EL (cell line): ENCODE measurements at places on chromosomes 12 and 14.
A peak's percentile ranks its signal among the peaks of the same experiment; 100 is the strongest.

- no peak for DNase-seq
Measured at GRCh38 chr14:69586404-69586803, 11.7 kb upstream of the CCDC177 start.

GRCh38 chr12:119460876-119461275 is 126.3 kb downstream of the CCDC60 start:
- DNase-seq = no peak

DNA sequence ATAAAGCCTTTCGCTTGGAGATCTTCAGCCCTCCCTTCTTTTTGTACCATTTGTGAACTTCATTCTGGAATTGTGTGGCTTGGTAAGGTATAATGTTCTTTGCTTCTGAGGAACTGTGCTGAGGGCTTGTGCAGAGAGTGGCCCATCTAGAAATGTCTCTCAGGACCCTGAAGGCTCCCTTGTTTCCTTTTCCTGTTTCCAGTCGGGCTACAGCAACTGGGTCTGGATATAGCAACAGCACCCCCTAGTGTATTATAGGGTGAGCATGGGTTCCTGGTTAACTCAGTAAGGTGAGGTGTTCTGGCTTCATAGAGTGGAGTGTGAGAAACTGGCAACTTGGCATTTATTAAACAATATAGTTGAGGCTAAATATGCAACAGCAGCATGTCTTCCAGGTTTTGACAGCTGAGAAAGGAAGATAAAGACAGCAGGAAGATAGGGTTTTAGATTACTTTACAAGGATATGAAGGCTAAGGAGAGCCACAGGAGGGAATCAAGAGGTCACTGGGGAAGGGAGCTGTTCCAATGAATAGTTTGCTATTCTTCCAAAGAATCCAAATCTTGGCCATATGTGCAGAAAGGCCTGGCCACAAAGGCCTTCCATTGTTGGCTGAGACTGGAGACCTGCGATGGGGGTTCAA is 49.1 kb upstream of the RNU6-8 start:
- DNase-seq = peak; percentile 71

GRCh38 chr12:14958361-14959125 is 2.9 kb downstream of the ARHGDIB start:
- DNase-seq = no peak

- peak; percentile 57 for DNase-seq
Measured at GRCh38 chr12:62438098-62438692, 28.4 kb upstream of the MON2 start.

DNA sequence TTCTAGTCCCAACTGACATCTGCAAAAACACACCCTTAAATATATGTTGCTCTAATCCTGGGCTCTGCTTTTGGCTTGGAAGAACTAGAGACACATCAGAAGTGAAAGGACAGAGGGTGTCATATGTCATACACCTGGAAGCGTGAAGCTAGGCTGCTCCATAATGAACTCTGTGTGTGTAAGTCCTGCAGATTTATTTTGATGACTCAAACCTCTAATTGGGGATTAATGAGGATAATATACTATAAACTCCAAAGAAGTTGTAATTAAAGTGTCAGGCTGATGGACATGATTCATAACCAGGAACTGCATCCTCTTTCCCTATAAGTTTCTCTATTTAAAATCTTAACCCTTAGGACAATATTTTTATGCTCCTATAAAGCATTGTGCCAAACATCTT is 4.4 kb upstream of the KCNK10 start:
- DNase-seq = no peak

DNA sequence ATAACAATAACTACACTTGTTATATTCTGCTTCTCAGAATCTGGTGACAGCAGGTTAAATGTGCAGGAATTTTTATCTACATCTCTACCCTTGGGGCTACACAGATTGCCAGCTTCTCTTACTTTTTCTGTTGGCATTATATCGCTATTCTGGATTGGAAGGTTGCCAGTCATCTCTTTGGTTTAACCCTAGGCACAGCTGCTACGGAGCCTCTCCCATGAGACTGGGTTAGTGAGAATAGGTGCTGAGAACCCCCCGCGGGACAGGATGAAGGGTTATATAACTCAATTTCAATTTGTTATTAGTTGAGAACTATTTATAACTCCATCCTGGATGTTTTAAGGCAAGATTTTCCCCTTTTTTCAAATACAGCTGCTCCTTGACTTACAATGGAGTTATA is 73.1 kb downstream of the ACADS start:
- no peak for DNase-seq

GRCh38 chr14:101404426-101405170 is 156.7 kb upstream of the DIO3 start:
- no peak for DNase-seq

- DNase-seq = no peak
Measured at GRCh38 chr14:37051680-37052079, 120.7 kb downstream of the SLC25A21 start.

DNA sequence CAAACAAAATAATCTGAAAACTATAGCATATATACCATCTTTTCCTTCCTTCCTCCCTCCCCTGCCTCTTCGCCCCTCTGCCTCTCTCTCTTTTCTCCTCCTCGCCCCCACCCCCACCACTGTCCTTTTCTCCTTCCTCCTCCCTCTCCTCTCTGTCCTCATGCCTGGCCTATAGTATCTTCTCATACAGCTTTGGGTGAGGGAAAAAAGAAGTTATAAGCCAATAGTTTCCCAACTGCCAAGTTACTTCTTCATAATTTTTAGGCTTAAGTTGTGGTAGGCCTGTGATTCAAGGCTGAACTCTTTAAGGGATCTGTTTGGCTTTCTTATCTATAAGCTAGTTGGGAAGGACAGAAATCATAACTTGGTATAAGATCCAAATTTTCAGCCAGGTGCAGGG is 9.1 kb downstream of the TMED10 start:
- DNase-seq = no peak

DNA sequence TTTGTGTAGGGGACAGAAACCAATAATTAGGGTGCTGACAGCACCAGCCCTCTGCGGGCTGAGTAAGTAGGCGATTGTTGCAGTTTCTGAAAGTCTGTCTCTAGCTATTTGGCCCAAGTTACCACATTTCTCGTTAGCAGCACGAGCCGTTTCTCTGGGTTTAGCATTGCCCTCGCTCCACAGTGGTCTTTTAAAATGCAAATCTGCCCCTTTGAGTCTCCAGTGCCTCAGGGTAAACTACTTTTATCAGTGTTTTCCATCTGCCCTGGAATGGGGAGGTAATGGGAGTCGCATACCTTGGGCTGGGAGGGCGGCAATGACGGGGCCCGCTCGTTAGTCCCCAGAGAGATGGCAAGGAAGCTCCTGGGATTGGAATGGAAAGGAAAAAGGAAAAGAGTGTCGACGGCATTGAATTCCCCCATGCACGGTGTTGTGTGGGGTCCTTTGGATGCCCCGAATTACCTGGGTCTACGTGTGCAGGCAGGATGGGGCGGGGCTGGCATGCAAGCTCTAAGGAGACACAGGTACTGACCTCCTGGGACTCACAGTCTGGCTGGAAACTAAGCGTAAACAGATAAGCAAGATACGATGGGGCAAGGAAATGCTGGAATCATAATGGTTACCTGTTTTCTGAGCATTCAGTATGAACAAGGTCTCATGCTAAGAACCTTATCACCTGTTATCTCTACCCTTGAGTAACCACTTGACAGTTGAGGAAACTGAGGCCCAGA is 131.8 kb upstream of the MAP1LC3B2 start:
- DNase-seq = peak; percentile 75

GRCh38 chr14:23396126-23396525 is 11.9 kb downstream of the MYH6 start:
- no peak for DNase-seq

DNA sequence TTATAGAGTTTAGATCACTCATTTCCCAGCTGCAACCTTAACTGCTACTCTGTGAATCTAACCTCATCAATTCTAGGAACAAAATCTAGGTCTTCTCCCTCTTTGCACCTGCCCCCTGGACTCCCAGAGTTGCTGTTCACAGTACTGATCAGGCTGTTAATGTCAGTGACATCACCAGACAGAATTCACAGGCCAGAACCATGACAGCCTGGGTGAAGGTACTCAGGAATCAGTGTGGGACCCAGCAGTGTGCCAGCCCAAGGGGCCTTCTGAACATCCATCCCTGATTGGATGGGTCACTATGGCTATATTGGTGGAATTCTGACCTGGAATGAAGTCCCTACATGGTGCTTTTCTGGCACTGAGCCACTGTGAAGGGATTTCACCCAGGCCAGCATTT is 72.8 kb downstream of the CLMN start:
- DNase-seq = no peak

DNA sequence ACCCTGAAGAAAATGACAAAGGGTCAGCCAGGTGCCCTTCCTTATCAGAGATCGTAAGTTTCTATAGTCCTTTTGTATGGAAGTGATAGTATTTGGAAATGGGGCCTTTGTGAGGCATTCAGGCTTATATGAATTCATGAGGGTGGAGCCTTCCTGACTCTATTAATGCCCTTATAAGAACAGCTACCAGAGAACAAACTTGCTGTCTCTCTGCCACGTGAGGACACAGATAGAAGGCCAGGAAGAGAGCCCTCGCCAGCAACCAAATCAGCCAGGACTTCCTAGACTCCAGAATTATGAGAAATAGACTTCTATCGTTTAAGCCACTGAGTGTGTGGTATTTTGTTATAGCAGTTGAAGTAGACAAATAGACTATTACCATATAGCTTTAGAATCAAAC is 36.7 kb downstream of the TRMT5 start:
- no peak for DNase-seq

GRCh38 chr12:110337912-110338710 is 57.1 kb downstream of the ATP2A2 start:
- no peak for DNase-seq

DNA sequence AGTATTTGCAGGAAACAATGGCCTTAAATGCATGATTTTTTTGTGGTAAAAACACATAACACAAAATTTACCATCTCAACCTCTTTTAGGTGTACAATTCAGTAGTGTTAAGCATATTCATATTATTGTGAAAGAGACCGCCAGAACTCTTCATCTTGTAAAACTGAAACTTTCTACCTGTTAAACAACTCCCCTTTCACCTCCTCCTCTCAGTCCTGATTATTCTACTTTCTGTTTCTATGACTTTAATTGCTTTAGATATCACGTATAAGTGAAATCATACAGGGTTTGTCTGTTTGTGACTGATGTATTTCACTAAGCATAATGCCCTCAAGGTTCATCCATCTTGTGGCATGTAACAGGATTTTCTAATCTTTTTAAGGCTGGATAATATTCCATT is 353.4 kb downstream of the ADAMTS20 start:
- no peak for DNase-seq

- peak; percentile 51 for DNase-seq
Measured at GRCh38 chr14:76772300-76773187, 11.3 kb downstream of the VASH1 start.
